ENCODE measurements at places on chromosomes 5 and 9.

DNA sequence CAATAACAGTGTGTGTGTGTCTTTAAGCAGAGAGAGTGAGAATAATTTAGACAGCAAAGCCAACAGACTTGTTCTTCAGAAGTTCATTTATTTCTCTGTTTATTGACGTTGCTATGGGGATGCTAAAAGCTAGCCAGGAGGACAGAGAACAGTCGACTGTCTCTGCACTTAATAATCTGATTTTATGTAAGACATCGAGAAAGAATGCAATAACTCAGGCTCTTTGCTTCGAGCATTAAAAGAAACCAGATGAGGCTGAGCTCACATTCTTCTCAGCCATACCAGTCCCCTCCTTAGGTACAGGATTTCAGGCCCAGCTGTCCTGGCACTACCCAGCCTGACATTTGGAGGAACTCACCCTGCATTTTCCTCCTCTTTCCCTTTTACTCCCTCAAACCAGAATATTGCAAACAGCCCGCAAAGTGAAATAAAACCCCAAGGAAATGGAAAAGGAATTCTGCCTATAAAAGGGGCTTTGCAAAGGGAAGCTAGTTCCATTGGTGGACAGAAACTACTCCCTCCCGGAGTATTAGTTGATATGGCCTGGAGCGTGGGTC, 44.5 kb upstream of the DPYSL3 start:
- DNase-seq, result no peak

- DNase-seq, result peak; percentile 15
Observed at GRCh38 chr9:103355000-103355399, 359.9 kb downstream of the CYLC2 start.

GRCh38 chr9:92558612-92559374, 23.0 kb upstream of the ECM2 start:
- peak; percentile 31 for DNase-seq

DNA sequence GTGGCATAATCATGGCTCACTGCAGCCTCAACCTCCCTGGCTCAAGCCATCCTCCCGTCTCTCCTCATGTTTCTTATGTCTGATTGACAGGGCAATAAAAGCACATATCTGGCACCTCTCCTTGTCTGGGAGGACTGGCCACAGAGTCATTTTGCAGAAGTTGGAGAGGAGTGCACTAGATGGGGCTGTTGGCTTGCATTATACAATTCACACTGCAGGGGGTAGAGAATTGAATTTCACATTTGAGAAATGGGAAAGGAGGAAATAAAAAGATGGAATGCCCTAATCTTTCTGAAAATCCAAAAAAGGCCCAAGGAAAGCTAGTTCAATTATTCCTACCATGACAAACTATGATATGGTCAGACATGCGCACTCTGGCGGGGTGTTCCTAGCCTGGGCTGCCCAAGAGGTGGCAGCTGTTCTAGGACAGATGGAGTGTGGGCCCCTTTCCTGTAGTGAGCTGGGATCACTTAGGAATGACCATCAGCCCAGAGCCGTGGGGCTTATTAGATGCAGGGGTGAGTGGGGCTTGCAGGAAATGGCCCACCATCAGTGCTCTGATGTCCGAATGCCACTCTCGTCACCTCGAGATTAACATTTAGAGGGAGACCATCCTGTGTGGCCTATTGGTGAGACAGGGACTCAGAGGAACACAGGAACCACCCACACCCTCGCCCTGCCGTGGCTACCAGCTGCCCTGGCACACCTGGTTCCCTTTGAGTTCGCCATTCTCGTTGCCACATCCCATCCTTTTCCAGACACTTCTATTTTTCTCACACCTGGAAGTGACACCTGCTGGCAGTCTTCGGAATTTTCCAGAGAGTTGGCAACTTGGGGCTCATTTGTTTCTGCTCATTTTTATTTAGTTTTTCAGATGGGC, 21.8 kb upstream of the ANKRD18A start:
- peak; percentile 80 for DNase-seq

DNA sequence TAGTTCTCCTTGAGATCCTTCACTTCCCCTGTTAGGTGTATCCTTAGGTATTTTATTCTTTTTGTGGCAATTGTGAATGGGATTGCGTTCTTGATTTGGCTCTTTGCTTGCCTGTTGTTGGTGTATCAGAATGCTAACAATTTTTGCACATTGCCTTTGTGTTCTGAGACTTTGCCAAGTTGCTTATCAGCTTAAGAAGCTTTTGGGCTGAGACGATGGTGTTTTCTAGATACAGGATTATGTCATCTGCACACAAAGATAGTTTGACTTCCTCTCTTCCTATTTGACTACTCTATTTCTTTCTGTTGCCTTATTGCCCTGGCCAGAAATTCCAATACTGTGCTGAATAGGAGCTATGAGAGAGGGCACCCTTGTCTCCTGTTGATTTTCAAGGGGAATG, 609.4 kb upstream of the COX7C start:
- DNase-seq, result no peak

DNA sequence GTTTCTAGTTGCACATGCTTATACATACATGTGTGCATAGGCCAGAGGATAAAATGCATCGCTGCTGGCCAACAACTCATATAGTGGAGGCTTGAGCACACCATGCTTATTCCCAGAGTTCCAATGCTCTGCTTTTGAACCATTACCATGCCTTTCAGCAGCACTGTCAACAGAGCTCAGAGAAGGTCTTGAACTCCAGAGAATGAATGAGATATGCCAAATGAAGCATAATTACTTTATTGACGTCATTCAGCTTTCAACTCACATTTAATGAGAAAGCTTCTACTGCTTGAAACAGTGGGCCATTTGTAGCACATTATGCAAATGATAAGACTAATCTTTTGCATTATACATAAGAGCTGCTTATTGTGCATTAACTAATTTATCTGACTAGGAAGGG, 765.3 kb upstream of the GRAMD2B start:
- DNase-seq, result peak; percentile 74

- no peak for DNase-seq
Observed at GRCh38 chr5:58258984-58259684, 200.8 kb downstream of the PLK2 start.

DNA sequence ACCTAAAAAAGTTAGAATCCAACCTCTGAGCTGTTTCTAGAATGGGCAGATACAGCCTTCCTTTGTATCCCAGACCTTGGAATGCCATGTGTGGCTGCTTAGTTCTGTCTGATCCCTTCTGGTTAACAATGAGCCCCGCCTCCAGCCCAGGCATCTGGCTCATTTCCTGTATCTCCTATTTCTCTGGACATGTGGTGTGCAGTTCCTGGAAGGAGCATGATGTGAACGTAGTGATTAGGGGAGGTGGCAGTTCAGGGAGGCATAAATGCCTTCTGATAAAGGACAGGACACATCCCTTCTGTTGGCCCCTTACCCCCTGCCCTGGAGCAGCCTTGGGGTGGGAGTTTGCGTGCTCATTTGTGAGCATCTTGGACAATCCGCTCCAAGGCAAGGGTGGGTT, 243.0 kb downstream of the ZSWIM6 start:
- DNase-seq, result peak; percentile 86

- DNase-seq, result no peak
Observed at GRCh38 chr5:42270771-42271170, 152.5 kb upstream of the GHR start.

GRCh38 chr5:132667761-132668705, 5.8 kb upstream of the IL4 start:
- no peak for DNase-seq

- DNase-seq, result no peak
Observed at GRCh38 chr9:81705578-81705977, 16.2 kb upstream of the TLE1 start.

GRCh38 chr5:39424736-39425637, at the start of gene DAB2:
Gene DAB2 (minus strand): TSS chr5:39424980. CDS start chr5:39394320, 30,660 bp downstream.
- peak; percentile 58 for DNase-seq

DNA sequence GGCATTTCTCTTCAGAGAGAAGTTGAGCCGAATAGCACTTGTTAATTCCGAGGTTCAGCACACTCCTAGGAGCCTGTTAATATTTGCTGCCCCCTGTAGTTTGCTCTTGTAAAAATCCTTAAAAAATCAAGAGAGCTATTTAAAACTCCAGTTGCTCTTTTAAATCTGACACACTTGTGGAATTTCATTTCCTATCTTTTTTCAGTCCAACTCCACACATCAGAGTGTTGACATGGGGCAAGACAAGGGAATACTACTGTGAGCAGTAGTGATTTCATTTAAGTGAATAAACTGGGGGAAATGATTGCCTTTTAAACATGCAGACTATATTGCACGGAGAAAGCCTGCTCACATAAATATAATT, 1096.3 kb upstream of the DMAC1 start:
- peak; percentile 83 for DNase-seq

GRCh38 chr9:99533421-99533820, 288.3 kb upstream of the NR4A3 start:
- DNase-seq, result no peak

GRCh38 chr9:134225816-134226215, 61.5 kb upstream of the RNU6ATAC start:
- DNase-seq, result no peak

- no peak for DNase-seq
Observed at GRCh38 chr5:178509491-178510057, 80.6 kb downstream of the COL23A1 start.

- no peak for DNase-seq
Observed at GRCh38 chr5:5957737-5958136, 420.6 kb downstream of the MED10 start.

DNA sequence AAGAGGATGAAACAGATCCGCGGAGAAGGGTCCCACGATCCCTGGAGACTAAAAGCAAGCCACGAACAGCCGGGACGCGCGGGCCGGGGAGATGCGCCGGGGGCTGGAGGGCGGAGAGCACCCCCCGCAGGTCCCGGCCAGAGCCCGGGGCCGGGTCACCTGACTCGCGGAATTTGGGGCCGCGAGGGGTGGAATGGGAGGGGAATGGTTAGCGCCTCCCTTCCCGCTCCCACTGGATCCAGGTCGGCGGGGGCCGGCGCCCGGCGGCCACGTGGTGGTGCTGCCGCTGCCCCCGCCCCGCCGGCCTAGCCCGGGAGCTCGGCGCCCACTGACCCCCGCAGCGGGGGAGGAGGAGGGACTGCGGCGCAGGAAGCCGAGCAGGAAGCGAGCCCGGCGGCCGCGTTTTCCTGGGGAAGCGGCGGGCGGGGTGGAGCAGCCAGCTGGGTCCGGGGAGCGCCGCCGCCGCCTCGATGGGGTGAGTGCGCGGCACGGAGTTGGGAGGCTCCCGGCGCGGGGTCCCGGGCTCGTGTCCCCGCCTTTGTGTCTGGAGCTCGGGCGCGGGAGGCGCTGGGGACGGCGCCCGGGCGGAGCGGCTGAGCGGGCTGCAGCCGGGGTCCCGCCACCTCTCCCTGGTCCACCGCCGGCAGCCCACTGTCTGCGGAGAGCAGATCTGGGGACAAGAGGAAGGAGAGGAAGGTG, at the start of gene RAI14:
TSS of gene RAI14 (plus strand) at position 328 of the 699 bp plus-strand sequence. CDS start 30,592 bp downstream, outside the sequence.
- peak; percentile 96 for DNase-seq

GRCh38 chr5:156020647-156021046, 306.3 kb upstream of the SGCD start:
- no peak for DNase-seq

DNA sequence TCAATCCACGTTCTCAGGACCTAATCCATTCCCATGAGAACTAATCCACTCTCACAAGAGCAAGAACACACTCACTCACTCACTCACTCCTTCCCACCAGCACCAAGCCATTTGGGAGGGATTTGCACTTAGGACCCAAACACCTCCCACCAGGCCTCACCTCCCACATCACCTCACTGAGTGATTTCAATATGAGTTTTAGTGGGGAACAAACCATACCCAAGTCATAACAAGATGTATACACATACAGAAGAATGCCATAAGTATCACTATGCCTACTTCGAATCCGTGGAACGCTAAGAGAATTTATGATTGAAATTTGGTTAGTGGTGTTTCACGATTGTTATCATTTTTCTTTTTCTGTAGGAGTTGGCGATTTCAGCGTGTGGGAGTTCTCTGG, 29.3 kb upstream of the CTSL start:
- no peak for DNase-seq

DNA sequence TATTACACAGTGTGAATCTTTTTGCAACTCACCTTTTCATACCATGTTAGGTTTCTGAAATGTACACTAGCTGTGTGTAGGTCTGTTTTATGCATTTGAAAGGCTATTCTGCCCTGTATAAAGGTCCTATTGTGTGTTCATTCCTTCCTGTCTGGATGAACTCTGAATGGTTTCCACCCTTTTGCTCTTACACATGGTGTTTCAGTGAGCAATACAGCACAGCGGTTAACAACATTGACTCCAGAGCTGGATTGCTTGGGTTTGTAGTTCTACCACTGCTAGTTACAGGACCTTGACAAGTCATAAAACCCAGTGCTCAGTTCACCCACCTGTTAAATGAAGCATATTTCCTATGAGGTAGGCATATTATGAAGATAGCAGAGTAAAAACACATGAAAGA, 331.6 kb downstream of the ADGRV1 start:
- DNase-seq, result peak; percentile 14

DNA sequence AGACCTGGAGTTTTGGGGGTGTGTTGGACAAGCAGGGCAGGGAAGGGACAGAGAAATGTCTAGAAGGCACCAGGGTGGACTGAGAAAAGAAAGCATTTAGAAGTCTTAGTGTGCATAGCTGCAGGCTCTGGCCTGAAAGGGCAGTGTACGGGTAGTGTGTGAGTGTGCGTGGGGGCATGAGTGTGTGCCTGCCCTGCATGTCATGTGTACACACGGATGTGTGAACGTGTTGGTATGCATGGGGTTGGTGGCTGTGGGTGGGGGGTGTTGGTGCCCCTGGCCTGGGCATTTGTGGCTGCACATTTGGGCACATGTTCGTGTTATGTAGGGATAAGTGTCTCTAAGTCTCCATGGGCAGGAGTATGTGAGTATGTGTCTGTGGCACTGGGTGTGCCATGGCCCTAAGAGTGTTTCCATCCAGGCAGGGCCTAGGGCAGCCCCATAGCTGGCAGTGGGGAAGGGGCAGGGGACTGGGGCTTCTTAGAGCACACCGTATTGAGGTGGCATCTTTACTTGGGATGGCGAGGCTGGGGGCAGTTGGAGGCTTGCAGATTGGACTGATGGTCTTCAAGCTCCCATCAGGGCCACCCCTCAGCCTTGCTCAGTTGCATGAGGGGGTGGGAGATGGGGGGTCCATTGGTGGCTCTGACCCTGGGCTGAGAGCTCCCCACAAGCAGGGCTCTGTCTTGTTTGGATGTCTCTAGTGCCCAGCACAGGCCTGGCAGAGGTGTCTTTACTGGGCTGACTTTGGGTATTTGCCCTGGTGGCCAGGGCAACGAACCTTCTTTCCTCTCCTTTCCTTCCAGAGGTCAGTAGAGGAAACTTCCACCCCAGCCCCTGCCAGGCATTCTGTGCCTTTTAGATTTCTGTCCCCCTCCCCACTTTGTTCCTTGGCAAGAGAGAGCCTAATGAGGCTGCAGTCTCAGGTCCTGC, 15.0 kb downstream of the PSD2 start:
- DNase-seq, result no peak

GRCh38 chr5:135322744-135323143, 76.3 kb downstream of the MACROH2A1 start:
- DNase-seq, result no peak

DNA sequence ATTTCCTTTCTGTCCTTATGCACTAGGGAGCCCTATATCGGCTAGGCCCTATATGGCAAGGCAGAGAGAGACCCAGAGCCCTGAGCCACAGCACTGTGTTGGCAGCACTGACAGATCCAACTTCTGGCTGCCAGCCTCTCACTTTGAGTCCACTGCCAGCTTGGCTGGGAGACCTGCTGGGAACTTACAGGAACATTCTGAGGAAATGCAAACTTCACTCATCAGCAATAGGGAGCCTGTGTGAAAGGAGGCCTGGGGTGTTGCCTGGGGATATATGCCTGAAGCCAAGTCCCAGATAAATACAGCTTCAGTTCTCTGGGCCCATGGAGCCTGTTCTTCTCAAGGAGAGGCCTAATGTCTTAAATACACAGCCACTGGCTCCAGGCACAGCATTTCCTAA, 78.0 kb downstream of the ADRB2 start:
- DNase-seq, result peak; percentile 43

Data from NCI-H69 (cell line).